ENCODE measurements at places on chromosomes 7 and 10. TPM values are rescaled to one million over a fixed set of nuclear protein-coding genes. Genes with fewer than 3 reads are reported as not detected.

Gene MEIG1
- total RNA-seq: not detected

Gene LOXL4
- not detected for total RNA-seq

Gene SEMA4G
- total RNA-seq: 2.5 TPM

Gene C7orf33
- not detected for total RNA-seq

Gene ABLIM1
- 141 TPM for total RNA-seq

Gene AGBL3
- 2.1 TPM for total RNA-seq

Gene IGF2BP3
- total RNA-seq: 1.4 TPM

Gene LBX1
- total RNA-seq: not detected

Gene TMEM184A
- total RNA-seq: not detected

Gene SLC13A4
- total RNA-seq: not detected

Gene RHOBTB1
- total RNA-seq: 10.8 TPM

Gene KLF14
- not detected for total RNA-seq

Gene SFMBT2
- total RNA-seq: 18.2 TPM

Gene FAM237B
- not detected for total RNA-seq

Gene GPR158
- not detected for total RNA-seq

Gene CTBP2
- total RNA-seq: 1.3 TPM

Gene GPNMB
- not detected for total RNA-seq

Gene SLC26A5
- not detected for total RNA-seq

Gene SLC16A12
- not detected for total RNA-seq

Gene NAT16
- total RNA-seq: not detected

Gene ADAM22
- total RNA-seq: 3.0 TPM

Gene CALY
- 1.9 TPM for total RNA-seq

Gene MYH16
- total RNA-seq: not detected

Gene CRHR2
- total RNA-seq: not detected

Gene NOS3
- total RNA-seq: 9.4 TPM

Gene ADARB2
- 0.18 TPM for total RNA-seq

Gene HMX2
- total RNA-seq: not detected

Gene XRCC2
- total RNA-seq: 0.25 TPM

Gene AZGP1
- total RNA-seq: not detected

Gene CTTNBP2
- 0.39 TPM for total RNA-seq

Gene UBE3C
- 48.0 TPM for total RNA-seq

Gene SYT15
- 1.0 TPM for total RNA-seq

Gene POLD2
- 53.3 TPM for total RNA-seq

Data from T-helper 17 cell (primary cell).